Activated CD4-positive, alpha-beta T cell treated with anti-CD3 and anti-CD28 coated beads, Interleukin-2, amount 50 U/mL, for 24 hours (primary cell): ENCODE measurements at places on chromosomes 6 and 20.
A peak's percentile ranks its signal among the peaks of the same experiment; 100 is the strongest.

DNA sequence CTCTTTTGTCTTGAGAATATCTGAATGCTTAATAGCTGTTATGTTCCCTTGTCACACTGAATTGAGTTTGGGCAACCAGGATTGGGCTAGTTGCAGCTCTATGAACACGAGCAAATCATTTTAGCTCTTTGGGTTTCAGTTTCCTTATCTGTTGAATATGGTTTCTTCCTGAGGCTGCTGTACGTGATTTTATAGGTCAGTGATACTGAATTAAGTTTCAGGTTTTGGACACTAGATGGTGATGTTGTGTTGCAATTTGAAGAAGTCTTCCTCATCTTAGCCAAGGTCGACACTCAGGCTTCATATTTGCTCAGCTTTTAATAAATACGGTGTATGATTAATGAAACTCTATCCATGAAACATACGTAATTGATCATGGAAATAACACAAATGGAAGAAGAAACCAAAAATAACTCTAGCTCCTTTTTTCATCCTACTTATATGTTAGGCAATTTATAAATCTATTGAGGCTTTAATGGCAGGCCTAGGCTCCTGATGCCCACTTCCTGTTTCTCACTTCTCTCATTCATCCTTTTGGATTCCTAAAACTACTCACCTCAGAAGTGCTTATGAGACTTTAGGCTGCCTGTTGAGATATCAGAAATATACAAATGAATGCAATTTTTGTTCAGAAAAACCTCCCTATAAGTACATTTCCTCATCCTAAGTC is 354.1 kb upstream of the MAP3K7 start:
- DNase-seq: peak; percentile 3

DNA sequence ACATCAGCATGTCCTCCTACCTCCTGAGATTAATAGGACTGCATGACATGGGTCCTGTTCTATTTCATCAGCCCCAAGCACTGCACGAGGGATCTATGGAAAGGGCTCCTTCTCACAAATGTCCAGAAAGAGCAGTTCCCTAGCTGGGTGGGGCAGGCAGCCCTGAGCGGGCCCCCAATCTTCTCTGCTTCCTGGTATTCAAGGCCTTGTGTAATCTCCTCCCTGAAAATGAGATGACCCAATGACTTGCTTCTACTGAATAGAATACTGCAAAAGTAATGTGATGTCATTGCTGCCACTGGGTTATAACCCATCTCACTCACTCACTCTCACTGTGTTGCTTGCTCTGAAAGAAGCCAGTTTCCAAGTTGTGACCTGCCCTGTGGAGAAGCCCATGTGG is 126.4 kb downstream of the OPRM1 start:
- no peak for DNase-seq

DNA sequence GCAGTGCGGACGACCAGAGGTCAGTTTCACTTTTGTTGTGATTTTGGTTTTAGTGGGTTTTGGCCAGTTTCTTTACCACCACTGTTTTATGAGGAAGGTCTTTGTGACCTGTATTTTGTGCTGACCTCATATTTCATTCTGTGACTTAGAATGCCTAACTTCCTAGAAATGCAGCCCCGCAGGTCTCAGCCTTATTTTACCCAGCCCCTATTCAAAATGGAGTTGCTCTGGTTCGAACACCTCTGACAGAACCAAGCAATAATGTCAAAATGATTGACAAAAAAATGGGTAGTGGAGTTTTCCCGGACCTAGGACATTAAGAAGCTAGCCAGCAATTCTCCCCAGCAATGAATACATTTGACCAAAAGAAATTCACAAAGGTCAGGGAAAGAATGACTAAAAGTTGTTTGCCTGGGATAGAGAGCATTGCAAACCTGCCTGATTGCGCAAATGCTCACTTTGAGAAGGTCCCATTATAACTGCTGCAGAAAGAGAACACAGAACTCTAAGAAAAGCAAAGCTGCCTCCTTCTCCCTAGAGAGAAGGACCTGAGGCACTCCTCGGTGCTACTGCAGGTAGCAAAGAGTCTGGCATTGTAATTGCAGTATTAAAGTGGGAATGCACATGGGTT is 288.8 kb downstream of the ADGB start:
- no peak for DNase-seq

DNA sequence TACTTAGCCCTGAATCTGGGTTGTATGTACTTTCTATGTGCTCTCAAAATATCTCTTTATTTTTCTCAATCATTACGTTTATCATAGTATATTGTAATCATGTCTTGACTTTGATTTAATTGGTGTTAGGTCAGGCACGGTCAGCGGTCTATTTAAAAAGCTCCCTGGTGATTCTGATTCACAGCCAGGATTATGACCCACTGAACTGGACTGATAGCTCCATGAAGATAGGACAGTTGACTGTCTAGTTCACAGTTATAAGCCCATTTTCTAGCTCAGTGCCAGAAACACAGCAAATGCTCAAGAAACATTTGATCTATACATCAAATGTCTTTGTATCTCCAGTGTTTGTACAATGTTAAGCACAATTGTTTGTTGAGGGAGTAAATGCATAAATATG is 111.5 kb upstream of the CCN2 start:
- no peak for DNase-seq

GRCh38 chr6:24991810-24992467 is 56.2 kb upstream of the RIPOR2 start:
- peak; percentile 77 for DNase-seq
